ENCODE measurements at places on chromosomes 13 and 19. TPM values are rescaled to one million over a fixed set of nuclear protein-coding genes. Genes with fewer than 3 reads are reported as not detected.

The NLRP9 gene
- total RNA-seq = not detected

The SIGLEC6 gene
- not detected for total RNA-seq

The PGLYRP1 gene
- not detected for total RNA-seq

The PRSS57 gene
- 0.17 TPM for total RNA-seq

The FXYD1 gene
- total RNA-seq = 0.44 TPM

The NPHS1 gene
- not detected for total RNA-seq

The ZNF428 gene
- total RNA-seq = 27.8 TPM

The LILRB5 gene
- total RNA-seq = under 0.01 TPM

The ZNF440 gene
- 10.4 TPM for total RNA-seq

The LGALS7 gene
- total RNA-seq = not detected

The PCP2 gene
- total RNA-seq = not detected

The ZNF540 gene
- 0.44 TPM for total RNA-seq

The LILRB1 gene
- total RNA-seq = not detected

The LSR gene
- total RNA-seq = 0.29 TPM

The ZSCAN18 gene
- total RNA-seq = 56.6 TPM

The LRRC25 gene
- 0.15 TPM for total RNA-seq

The CEACAM8 gene
- not detected for total RNA-seq

The CPB2 gene
- total RNA-seq = not detected

The CLEC17A gene
- under 0.01 TPM for total RNA-seq

The LGALS4 gene
- total RNA-seq = not detected

The RPL36 gene
- total RNA-seq = 387 TPM

The POSTN gene
- 176 TPM for total RNA-seq

The ZNF264 gene
- 36.5 TPM for total RNA-seq

The APOC1 gene
- 0.58 TPM for total RNA-seq

The WTIP gene
- total RNA-seq = 13.2 TPM

The KCNN4 gene
- 1.0 TPM for total RNA-seq

The ACP7 gene
- total RNA-seq = under 0.01 TPM

The PRODH2 gene
- total RNA-seq = not detected

The UTP14C gene
- total RNA-seq = 11.6 TPM

The ERICH4 gene
- total RNA-seq = not detected

The POU2F2 gene
- 0.17 TPM for total RNA-seq

The SHISA7 gene
- not detected for total RNA-seq

The KLK7 gene
- total RNA-seq = not detected

The TTC9B gene
- 0.17 TPM for total RNA-seq

The KLK4 gene
- total RNA-seq = not detected

The CPT1C gene
- 37.5 TPM for total RNA-seq

The ZBTB32 gene
- total RNA-seq = not detected

The ENOX1 gene
- 1.6 TPM for total RNA-seq

The MPV17L2 gene
- total RNA-seq = 6.7 TPM

The CELF5 gene
- 0.17 TPM for total RNA-seq

The CLPTM1 gene
- total RNA-seq = 94.9 TPM

The PTBP1 gene
- 72.0 TPM for total RNA-seq

The PLEKHA4 gene
- total RNA-seq = 33.5 TPM

The CDX2 gene
- not detected for total RNA-seq

The ZNF285 gene
- total RNA-seq = 9.5 TPM

The TNNI3 gene
- not detected for total RNA-seq

The MATK gene
- total RNA-seq = 0.15 TPM

The ZNF69 gene
- 4.0 TPM for total RNA-seq

The MAG gene
- not detected for total RNA-seq

The CEACAM16 gene
- total RNA-seq = not detected

The MYH14 gene
- not detected for total RNA-seq

Data from smooth muscle cell of trachea (primary cell).